ENCODE measurements at places on chromosomes 3 and 15.

DNA sequence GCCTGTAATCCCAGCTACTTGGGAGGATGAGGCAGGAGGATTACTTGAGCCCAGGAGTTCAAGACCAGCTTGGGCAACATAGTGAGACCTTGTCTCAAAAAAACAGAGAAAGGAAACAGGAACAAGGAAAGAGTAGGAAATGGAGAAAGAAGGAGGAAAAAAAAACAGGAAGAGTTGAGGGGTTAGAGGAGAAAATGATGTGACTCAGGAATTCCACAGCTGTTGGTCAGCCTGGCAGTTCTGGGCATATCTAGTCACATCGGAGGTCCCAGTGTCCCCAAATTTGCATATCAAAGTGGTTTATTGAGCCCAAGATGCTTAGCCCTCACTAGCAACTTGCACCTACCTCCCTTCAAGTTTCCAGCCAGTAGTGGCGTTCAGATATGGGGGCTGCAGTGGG, 18.8 kb upstream of the JMJD7 start:
- DNase-seq: no peak

GRCh38 chr3:145906755-145907154, 254.2 kb downstream of the PLOD2 start:
- no peak for DNase-seq

- DNase-seq: peak; percentile 84
Measured at GRCh38 chr15:98873441-98874218, 134.0 kb downstream of the PGPEP1L start.

DNA sequence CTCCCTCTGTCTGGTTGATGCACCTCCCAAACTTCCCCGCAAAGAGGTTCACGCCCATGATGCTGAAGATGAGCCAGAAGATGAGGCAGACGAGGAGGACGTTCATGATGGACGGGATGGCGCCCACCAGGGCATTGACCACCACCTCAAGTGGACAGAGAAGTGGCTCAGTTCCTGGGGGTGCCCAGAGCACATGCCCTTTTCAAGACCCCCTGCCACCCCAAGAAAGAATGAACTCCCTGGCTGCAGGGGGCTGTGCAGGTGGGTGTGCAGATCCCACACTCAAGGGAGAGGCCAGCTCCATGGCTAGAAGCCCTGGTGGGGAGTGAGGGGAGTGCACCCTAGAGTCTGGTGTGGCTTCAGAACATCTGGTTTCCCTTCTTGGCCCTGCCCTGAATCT, 64.1 kb downstream of the EXOG start:
- no peak for DNase-seq

GRCh38 chr3:39143051-39143885, 10.1 kb downstream of the CSRNP1 start:
- DNase-seq: no peak

DNA sequence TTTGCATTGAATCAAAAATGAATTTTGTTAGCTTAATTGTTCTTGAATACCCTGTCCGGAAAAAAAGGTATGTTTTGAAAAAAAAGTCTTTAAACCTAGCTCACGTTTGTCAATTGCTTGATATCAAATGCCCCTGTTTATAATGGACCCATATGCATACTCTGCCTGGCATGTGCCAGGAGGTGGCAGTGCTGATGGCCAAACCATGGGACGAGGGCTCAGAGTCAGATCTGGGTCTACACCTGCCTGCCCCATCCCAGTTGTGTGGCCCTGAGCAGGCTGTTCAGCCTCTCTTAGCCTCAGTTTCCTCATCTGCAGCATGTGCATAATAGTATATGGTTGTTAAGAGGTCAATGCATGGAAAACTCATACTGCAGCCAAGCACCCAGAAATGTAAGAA, 38.8 kb downstream of the PRKCD start:
- no peak for DNase-seq

DNA sequence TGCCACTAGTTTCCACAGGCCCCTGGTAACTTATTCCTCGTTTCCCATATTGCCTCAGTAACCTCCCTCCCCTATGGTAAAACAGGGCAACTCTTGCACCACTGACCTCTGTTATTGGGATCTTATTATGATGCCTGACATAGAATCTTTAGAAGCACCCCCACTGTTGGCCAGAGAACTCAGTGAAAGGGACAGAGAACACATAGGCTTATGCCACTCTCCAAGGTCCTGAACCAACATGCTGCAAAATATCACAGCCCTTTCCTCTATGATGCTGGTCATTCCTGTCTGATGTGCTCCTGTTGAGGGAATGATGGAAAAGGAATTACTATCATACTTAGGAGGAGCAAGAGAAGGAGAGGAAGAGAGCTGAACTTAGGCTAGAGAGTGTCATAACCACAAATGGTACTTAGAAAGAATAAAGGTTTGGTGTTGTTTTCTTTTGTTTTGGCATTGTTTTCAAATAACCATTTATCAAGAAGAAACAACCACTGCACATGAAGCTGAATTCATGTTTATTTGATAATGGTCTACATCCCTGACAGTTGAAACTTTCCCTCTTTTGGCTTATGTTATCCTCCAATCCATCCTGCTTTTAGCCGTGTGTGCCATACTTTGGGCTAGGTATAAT, 330.2 kb downstream of the EPHB1 start:
- DNase-seq: peak; percentile 4

DNA sequence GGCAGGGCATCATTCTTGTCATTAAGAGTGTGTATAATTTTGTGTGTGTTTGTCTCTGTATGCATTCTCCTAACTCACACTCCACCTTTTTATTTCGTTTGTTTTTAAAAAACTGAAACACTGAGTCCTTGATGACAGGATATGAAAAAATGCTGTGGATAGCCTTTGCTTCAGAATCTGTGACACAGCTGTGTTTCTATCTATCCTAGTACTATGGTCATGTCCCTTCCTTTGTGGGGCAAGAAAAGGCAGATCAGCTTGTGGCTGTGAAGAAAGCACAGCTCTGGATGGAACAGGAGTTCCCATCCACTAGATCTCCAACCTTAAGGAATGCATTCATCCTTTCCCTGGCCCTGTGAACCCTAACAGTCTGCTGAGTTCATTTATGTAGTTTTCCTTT, 60.3 kb downstream of the OTOL1 start:
- no peak for DNase-seq

Measured in mesenchymal stem cell (in vitro differentiated cells and primary cell).